ENCODE measurements at places on chromosomes 1 and 21. TPM values are rescaled to one million over a fixed set of nuclear protein-coding genes. Genes with fewer than 3 reads are reported as not detected.

HIVEP3 gene
- 3.0 TPM for total RNA-seq

DTL gene
- 18.8 TPM for total RNA-seq

TNFSF4 gene
- 0.08 TPM for total RNA-seq

AMY1A gene
- not detected for total RNA-seq

WNT3A gene
- not detected for total RNA-seq

HES2 gene
- 5.5 TPM for total RNA-seq

KCNH1 gene
- 2.1 TPM for total RNA-seq

MFSD2A gene
- total RNA-seq, result 7.0 TPM

PGBD5 gene
- 0.44 TPM for total RNA-seq

TCEA3 gene
- total RNA-seq, result 0.38 TPM

SLC6A17 gene
- total RNA-seq, result 4.7 TPM

VSIG8 gene
- total RNA-seq, result 0.08 TPM

REG4 gene
- not detected for total RNA-seq

C1orf87 gene
- not detected for total RNA-seq

LRRC52 gene
- not detected for total RNA-seq

Data from A549 treated with Hydrocortisone at 1 μM for 4 hours (cell line).